ENCODE measurements at places on chromosomes 5 and 9.

- DNase-seq = no peak
These were observed 10.0 kb downstream of the TRAF1 start for GRCh38 chr9:120916588-120916987.

DNA sequence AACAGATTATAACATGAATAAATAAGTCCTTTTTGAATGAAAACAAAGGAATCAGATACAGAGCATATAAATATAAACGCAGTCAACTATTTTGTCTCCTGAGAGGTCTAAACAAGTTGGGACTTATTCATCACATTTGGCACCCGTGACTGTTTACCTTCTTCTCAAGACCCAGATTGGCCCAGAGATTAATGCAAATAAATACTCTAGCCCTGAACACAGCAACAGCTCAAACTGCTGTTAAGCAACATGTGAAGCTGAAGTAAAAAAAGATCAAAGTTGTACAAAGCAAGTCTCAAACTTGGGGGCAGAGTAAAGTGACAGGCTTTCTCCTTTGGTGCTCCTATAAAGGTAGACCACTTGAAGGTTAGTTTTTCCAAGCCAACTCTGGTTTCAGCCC, 95.0 kb upstream of the NR5A1 start:
- DNase-seq = no peak

DNA sequence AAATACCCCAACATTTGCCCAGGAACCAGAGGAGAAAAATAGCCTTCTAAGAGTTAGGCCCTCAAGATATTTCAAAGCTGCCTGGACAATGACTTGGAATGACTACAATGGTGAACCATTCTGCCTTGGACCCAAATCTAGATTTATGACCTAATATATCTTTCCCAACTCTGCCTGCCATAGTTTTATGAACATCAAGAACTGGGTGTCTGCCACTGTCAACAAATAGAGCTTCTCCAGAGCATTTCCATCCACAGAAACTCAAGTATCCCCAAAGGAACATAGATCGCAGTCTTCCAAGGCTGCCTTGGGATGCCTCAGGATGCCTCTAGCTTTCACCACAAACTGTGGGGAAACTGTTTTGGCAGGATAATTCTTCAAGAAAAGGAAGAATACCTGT, 48.2 kb upstream of the NFIB start:
- no peak for DNase-seq

GRCh38 chr5:169697976-169698375, 60.9 kb downstream of the DOCK2 start:
- no peak for DNase-seq

DNA sequence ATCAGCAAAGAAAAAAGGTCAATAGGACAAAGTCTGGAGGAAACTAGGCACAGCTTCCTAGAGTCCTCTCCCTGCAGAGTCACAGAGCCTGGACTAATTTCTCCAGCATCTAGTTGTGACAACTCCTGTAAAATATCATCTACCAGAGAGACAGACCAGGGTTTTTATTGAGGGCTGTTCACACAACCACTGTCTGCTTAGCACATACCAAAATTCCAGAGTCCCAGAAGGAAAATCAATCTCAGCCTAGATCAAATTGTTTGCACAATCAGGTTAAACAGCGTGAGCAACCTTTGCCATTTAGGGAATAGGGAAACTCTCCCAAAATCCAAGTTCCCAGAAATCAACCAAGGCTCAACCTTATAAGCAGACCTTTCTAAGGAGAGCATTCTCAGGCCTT, 190.3 kb downstream of the SYK start:
- no peak for DNase-seq

DNA sequence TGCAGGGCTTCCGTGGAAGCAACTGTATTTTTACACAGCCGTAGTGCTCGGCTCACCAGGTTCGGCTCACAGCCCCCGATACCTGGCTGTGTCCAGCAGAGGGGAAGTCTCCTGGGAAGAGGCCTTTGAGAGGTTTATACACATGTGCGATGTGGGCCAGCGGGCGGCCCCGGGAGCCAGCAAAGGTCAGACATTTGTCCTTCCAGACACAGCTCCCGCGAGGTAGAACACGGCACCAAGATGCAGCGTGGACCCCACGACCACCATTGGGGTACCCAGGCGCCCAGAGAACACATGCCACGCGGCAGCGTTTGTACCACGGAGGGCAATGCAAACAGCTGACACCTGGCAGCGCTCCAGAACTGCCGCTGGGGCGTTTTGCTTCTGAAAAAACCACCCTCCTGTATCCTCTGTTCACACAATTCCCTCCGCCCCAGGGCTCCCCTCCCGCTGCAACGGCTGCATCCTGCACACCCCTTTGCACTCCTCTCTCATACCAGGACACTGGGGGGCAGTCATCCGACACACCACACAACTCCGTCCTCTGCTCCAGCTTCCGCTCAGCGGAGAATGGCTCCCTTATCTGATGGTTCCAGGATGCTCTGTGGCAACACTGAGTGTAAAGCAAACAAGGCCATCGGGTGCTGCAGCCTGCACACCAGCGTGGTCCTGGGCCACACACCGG, 235.3 kb downstream of the SYK start:
- peak; percentile 2 for DNase-seq

- no peak for DNase-seq
These were observed 363 bp upstream of the MAMDC2 start for GRCh38 chr9:70043285-70043684.

DNA sequence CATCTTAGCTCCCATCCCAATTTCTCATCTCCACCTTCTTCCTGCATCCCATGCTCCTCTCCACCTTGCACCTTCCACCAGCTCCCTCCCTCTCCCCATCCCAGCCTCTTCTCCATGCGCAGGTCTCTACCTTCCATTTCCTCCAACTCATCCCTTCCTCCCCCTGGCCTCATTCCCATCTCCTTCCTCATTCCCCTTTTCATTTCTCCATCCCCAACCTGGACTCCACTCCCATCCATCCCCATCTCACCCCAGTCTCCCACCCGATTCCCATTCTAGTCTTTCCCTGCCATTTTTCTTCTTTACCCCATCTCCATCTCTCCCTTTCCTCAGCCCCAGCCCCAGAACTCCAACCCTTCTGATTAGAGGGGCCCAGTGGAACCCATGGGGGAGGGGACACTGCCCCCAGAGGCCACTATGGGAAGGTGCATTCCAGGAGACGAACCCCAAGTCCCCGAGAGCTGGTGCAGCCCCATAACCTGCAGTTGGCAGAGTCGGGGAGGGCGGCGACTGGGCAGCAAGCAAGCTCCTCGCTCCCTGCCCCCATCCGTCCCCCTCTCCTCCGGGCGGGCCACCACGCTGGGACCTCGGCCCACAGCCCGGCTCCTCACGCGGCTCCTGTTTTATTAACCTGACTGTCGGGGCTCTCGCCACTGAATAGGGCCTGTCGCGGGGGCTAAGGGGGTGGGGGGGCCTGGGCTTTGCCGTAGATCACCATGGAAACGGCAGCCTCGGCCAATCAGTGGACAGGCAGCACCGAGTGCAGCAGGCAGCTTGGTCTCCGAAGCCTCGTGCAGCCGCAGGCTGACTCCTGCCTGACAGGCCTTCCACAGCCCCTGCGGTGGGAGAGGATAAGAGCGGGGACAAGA, 66.7 kb downstream of the PCDH1 start:
- no peak for DNase-seq

- DNase-seq = no peak
These were observed 197.0 kb downstream of the MCTP1 start for GRCh38 chr5:95087816-95088317.

Measured in NCI-H1436 treated with DMSO at 0.1 percent for 48 hours (cell line).